ENCODE measurements at places on chromosomes 7 and 10.

- no peak for DNase-seq
These were observed 1.4 kb downstream of the PTPRE start for GRCh38 chr10:127908106-127908958.

- DNase-seq: no peak
These were observed 233.3 kb upstream of the NFE2L3 start for GRCh38 chr7:25918731-25919130.

DNA sequence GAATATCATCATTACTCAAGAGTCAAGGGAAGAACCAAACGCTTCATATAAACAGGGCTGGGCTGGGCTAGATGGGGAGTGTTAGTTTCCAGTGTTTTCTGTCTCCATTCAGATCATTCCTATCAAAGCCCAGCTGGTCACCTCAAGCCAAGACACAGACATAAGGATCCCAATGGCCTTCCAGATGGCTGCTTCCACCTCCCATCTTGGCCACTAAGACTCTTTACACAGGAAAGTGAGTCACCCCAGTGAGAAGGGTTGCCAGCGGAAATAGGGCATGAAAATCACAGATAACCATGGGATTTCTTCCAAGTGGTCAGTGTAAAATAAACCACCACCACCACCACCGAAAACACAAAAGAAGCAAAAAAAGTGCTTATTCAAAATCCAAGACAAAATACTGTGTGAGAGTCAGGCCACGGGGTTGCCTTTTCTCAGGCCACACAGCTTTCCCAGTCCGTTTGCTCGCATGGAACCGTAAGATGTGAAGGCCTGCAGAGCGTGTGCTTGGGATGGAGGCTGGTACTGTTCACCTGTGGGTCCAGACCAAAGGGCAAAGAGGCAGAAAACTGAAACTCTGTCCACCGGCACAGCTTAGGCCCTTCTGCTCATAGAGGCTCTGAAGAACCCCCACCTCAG lies 5.6 kb downstream of the PRSS2 start:
- DNase-seq: no peak

DNA sequence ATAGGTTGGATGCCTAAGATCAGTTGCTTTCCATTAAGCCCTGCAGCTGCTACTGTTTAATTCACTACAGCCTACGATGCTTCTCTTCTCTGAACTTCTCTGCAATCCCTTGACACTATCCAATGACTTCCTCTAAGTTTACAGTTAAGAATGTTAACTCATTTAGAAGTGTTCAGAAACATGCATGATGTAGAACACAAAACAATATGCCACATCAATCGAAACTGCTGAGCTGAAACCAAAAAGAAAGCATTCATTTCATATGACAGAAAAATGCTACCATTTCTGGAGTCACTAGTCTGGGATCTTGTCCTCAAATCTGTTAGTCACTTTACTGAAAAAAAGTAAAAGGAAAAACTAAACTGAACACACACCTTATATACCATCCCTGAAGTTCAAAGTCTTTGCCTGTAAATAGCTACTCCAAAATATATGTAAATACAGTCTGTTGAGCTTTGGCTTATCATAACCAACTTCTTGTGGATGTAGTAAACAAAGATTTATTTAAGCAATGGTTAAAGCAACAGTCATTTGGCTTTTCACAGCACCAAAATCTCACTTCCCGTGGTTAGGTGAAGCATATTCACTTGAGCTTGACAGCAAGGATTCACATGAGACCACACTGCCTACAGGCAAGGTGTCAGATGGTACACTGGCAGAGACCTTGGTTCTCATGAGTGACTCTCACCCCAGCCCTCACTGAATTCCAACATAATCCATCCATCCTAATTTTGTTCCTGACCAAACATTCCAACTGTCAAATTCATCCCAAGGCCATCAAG lies 187.0 kb downstream of the PPP1R17 start:
- DNase-seq: no peak

GRCh38 chr7:7746458-7746857 lies 28.1 kb upstream of the RPA3 start:
- no peak for DNase-seq

- no peak for DNase-seq
These were observed 98.9 kb downstream of the LRMDA start for GRCh38 chr10:75530299-75530698.

DNA sequence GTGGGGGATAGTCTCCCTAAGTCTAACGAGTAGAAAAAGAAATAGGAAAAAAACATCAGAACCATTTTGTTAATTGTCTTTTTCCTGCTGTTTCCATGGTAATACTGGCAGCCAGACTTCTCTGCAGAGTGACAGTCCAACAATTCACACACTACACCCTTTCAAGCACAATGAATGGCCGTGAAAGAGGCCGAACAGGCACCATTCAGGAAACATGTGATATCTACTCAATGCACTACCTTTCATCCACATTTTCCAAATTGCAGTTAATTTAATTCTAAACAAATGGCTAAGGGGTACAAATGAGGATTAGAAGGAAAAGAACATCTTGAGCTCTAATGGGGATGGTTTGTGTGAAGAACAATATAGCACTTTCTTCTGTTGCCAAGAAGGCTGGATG lies 358.5 kb upstream of the ANKRD30A start:
- no peak for DNase-seq

Measured in stimulated activated naive CD8-positive, alpha-beta T cell treated with anti-CD3 and anti-CD28 coated beads, Interleukin-15, amount 100 ng/mL, for 72 hours (primary cell).